Stimulated activated CD4-positive, alpha-beta T cell treated with anti-CD3 and anti-CD28 coated beads, Interleukin-12 subunit alpha, Interleukin-12 subunit beta, amount 100 ng/mL, for 24 hours (primary cell): ENCODE measurements at places on chromosomes 13 and 19.

DNA sequence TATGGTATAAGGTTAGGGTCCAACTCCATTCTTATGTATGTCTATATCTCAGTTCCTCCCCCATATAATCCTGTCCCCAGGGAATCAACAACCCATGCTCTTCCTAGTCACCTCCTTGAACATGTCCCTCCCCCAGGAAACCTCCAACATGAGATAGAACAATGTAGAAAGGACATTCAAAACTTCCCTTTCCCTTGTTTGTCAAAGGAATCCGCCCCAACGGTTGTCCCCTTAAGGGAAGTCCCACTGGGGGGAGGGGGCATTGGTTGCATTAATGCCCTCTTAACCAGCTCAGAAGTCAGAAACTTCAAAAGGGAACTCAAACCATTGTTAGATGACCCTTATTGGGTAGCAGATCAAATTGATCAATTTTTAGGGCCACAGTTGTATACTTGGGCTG lies 6.8 kb upstream of the ZNF561 start:
- DNase-seq, result no peak

GRCh38 chr13:113122550-113123225 lies at the start of gene F10:
F10 (plus strand) TSS chr13:113122799; CDS start chr13:113122856, 57 bp downstream.
- no peak for DNase-seq

GRCh38 chr13:89865164-89866064 lies 1482.1 kb upstream of the MIR17HG start:
- DNase-seq, result no peak

- DNase-seq, result no peak
Observed at GRCh38 chr19:45507872-45508416, 665 bp downstream of the VASP start.

DNA sequence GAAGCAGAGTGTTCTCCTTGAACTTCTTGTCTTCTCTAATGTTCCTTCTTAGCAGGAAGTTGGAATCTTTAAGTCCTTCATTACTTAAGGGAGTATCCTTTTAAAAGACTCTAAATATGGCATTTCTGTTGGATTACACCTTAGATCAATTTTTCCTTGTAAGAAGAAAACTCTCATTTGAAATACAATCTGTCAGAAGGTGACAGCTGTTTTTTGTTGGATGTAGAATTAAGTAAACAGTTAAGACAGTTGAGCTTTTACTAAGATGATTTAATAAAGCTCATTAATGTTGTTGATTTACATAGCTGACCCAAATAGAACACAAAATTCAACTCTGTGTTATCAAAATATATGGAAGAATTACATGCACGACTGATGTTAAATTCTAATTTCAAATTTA lies 16.7 kb upstream of the MBNL2 start:
- no peak for DNase-seq

- DNase-seq, result no peak
Observed at GRCh38 chr19:16649734-16650133, 10.2 kb downstream of the SMIM7 start.

DNA sequence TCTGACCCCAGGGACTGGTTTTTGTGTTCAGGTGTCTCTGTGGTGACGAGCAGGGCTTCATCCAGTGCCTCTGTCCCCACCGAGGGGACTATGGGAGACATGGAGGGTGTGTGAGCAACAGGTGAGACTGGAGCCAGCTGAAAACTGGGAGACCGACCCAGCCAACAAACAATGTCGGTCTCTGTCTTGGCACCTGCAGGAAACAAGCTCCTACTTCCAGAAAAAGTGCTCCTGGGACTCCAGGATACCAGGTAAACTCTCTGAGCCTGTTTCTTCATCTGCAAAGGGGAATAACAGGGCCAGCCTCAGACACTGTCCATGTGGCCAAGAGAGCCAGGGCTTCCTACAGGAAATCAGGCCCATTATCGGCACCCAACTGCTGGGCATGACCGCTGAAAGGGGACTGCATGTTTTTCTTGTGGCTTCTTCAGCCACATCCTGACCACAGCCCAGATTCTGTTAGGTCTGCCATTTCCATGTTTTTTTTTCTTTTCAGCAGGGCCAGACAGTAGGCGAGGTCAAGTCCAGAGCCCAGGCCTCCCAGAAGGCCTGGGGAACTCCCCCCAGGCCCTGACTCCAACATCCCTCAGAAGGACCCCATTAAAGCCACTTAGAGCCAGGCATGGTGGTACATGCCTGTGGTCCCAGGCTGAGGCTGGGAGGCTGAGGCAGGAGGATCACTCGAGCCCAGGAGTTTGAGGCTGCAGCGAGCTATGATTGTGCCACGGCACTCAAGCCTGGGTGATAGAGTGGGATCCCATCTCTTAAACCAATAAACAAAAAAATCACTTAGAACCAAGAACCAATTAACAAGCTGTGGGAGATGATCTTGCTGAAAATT lies 836 bp upstream of the BST2 start:
- DNase-seq, result no peak

GRCh38 chr19:16143399-16144215 lies at the start of gene HSH2D:
HSH2D (plus strand) TSS chr19:16143685; CDS start chr19:16148751, 5,066 bp downstream.
- DNase-seq, result peak; percentile 41

- no peak for DNase-seq
Observed at GRCh38 chr13:93744886-93745285, 518.3 kb downstream of the GPC6 start.

- no peak for DNase-seq
Observed at GRCh38 chr13:60612593-60612992, 215.6 kb downstream of the TDRD3 start.
